CD4-positive, alpha-beta T cell treated with Interferon gamma for 1 hour (primary cell): ENCODE measurements at places on chromosomes 7 and 10.
A peak's percentile ranks its signal among the peaks of the same experiment; 100 is the strongest.

DNA sequence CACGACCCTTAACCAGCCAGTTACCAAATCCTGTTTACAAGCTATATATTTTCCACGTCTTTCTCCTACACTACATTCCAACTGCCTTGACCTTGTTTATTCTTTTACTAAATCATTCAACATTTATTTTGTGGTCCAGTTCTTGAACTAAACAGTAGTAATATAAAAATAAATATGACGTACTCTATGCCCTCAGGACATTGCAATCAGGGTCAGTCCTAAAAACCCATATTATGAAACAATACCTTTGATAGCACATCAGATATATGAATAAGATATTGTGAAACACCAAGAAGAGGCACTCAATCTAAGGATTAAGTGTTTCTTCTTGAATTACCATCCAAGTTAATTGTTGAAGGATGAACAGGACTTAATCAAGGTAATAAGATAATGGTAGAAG, 52.5 kb upstream of the WNT16 start:
- DNase-seq = no peak

GRCh38 chr7:30785786-30786185, 14.6 kb downstream of the MINDY4 start:
- no peak for DNase-seq

DNA sequence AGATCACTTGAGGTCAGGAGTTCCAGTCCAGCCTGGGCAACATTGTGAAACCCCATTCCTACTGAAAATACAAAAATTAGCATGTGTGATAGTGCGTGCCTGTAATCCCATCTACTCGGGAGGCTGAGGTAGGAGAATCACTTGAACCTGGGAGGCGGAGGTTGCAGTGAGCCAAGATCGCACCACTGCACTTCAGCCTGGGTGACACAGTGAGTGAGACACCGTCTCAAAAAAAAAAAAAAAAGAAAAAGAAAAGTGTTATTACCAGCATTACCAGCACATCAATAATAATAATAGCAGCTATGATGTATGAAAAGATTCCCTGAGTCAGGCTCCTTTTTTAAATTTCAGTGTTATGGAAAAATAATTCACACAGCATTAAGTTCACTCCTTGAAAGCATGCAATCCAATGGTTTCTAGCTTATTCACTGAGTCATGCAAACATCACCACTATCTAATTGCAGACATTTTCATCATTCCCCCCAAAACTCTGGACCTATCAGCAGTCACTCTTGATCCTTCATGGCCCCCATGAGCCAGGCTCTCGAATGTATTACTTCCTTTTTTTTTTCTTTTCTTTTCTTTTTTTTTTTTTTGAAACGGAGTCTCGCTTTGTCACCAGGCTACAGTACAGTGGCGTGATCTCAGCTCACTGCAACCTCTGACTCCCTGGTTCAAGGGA, 228.4 kb downstream of the FANK1 start:
- no peak for DNase-seq

GRCh38 chr10:29631049-29631339, 3.8 kb downstream of the SVIL start:
- DNase-seq = no peak

DNA sequence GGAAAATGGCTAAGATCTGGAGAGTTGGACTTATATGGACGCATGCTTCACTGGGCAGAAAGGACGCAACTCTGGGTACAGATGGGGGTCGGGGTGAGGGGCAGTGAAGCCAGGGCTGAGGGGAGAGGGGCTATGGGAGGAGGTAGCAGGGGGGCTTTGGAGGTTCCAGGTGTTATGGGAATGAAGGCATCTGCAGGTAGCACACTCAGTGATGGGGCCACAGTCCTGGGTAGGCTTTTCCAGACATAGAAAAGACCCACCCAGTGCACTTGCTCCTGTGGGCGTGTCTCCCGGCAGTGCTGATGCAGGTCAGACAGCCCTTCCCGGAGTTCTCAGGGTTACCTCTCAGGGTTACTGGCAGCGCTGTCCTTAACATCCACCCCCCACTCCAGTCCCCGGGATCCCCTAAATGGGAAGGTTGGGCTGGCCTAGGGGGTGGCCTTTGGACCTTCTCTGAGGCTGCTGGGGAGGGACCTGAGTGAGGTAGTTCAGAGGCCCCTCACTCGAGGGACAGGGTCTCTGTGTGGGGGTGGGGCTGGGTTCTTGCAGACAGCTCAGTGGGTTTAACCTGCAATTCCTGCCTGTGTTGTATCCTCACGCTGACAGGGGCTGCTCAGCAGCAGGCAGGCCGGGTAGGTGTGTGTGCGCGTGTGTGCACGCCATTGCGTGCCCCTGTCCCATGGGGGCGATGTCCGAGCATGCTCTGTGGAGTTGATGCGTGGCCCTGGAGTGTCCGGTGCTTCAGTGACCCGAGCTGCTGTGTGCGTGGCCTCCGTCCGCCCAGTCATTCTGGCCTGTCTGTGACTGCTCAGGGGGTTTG, 6.2 kb downstream of the ZYX start:
- no peak for DNase-seq

GRCh38 chr7:30837581-30837980, 66.4 kb downstream of the MINDY4 start:
- no peak for DNase-seq

DNA sequence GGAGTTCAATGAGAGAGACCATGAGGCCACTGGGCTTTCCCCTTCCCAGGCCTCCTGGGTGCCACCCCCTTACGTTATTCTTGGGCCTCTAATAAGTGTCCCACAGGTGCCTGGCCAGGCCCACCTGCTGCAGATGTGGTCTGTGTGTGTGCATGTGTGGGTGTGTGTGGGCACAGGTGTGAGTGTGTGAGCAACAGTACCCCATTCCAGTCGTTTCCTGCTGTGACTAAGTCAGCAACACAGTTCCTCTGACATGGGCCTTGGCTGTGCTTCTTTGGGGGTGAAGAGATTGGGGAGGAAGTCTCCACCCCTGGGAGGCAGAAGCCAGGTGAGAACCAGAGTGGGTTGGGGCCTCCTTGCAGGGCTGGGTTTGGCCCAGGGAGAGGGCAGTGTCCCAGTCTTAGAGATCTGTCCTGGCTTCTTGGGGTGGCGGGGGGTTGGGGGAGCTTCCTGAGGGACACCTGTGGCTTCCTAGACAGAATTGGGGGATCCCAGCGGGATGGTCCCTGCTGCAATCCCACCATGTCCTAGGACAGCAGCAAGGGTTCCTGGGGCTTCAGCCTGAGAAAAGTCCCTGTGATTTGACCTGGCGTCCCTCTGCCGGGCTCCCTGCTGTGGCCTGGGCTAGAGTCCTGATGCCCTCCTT, 4.1 kb upstream of the PILRB start:
- peak; percentile 42 for DNase-seq
